ENCODE measurements at places on chromosomes 12 and 14.

GRCh38 chr12:53781228-53781801 is 29.5 kb upstream of the CISTR start:
- no peak for DNase-seq

GRCh38 chr12:25415004-25415403 is 138.1 kb downstream of the LMNTD1 start:
- DNase-seq = no peak

DNA sequence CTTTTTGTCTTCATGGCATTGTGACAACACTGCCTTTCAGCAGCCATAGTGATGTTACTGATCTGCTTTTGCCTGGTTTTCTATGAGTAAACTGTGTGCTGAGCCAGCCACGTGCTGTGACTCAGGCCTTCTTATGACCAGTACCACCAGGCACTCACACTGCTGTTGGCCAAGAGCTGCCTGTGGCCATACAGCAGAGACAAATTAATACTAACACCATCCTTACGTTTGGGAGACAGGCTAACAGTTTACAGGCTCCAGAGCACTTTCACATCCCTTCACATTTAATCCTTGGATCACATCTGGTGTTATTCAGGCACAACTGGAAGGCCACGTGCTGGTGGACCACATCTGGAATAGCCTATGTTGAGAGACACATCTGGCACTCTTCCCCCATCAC is 377.9 kb downstream of the CCDC91 start:
- peak; percentile 88 for DNase-seq

- DNase-seq = no peak
Measured at GRCh38 chr14:58641509-58641908, 3.7 kb downstream of the DACT1 start.

- DNase-seq = no peak
Measured at GRCh38 chr14:96940009-96940408, 142.8 kb downstream of the VRK1 start.

- peak; percentile 9 for DNase-seq
Measured at GRCh38 chr12:51591016-51591901, at the start of gene SCN8A. Gene SCN8A, plus strand, starts transcription at chr12:51591233. Its CDS starts 71,585 bp downstream, at chr12:51662818.

- no peak for DNase-seq
Measured at GRCh38 chr12:49567302-49567610, 686 bp downstream of the MCRS1 start.

DNA sequence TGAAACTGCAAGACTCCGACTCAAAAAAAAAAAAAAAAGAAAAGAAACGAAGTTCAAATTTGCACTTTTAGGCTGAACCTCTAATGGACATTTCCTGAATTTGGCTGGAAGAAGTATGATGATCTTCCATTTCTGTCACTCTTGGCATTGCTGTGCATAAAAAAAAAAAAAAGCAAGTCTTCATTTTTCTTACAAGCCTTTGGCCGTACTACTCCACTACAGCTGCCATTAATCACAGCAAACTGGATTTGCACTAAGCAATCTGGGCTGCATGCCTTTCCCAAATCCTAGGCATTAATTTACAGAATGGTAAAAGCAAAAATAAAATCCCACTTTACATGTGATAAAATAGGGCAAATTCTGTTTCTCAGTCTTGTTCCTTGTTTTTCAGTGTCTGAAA is 7.1 kb downstream of the CSRP2 start:
- DNase-seq = no peak

DNA sequence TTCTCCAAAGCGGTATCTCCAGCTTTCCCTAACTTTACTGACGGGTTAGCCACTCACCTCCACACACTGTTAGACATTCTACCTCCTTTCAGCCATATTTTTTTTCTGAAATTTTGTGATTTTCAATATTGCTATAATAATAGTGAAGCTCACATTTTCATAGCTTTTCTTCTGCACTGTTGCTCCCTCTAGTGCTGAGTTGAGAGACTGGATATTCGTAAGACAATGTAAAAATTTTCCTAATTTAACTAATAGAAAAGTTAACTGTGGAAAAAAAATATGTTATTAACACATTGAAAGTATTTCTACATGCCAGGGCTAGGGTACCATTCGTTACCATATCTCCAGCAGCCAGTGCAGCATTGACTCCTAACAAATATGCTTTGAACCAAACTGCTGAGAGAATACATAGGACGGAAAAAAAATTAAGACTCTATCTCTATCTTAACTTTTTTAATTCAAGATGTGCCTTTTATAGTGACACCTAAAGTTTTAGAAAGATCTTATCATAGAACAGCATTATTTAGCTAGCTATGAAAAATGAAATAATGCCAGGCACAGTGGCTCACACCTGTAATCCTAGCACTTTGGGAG is 48.7 kb upstream of the ABCC9 start:
- peak; percentile 41 for DNase-seq

GRCh38 chr12:128853600-128854197 is 421 bp downstream of the GLT1D1 start:
- no peak for DNase-seq

DNA sequence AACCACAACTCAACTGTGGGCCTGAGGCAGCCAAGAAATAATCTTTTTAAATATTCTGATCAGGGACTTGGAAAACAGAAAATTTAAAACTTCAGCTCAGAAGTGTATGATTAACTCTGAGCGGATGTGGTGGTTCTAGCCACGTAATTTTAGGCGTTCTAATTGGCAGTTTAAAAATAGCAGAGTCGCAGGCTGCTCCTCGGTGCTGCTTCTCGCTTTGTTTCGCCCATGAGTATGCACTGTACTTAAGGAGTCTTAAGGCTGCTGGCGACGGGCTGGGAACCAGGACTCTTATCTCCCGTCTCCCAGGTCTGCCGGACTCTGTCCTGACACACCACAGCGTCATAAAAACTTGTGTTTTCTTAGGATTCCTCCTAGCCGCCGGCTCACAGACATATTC is 113.4 kb upstream of the PELI2 start:
- peak; percentile 5 for DNase-seq

GRCh38 chr12:84694116-84694515 is 218.5 kb downstream of the SLC6A15 start:
- DNase-seq = no peak

Data from fibroblast of the conjunctiva (primary cell).